Stimulated activated naive B cell treated with anti-CD40 and anti-IgM and Interleukin-4, amounts not matched to agents 10 μg/mL and 1 μg/mL and 100 μg/mL, for 72 hours (primary cell): ENCODE measurements at places on chromosomes 2 and 18.

- H3K27me3 ChIP-seq, result no peaks in the 10 kb centered on the region
- peaks cover 25% of the 10 kb centered on the region for H3K4me1 ChIP-seq
- H3K36me3 ChIP-seq, result no peaks in the 10 kb centered on the region
- H3K4me3 ChIP-seq, result no peak overlapping the region
These were observed 52.6 kb downstream of the SH2D6 start for GRCh38 chr2:85470850-85471800.

GRCh38 chr2:120473522-120474271 is 127.8 kb downstream of the INHBB start:
- H3K27me3 ChIP-seq, result no peaks in the 10 kb centered on the region
- H3K36me3 ChIP-seq, result no peaks in the 10 kb centered on the region
- DNase-seq, result no peak

DNA sequence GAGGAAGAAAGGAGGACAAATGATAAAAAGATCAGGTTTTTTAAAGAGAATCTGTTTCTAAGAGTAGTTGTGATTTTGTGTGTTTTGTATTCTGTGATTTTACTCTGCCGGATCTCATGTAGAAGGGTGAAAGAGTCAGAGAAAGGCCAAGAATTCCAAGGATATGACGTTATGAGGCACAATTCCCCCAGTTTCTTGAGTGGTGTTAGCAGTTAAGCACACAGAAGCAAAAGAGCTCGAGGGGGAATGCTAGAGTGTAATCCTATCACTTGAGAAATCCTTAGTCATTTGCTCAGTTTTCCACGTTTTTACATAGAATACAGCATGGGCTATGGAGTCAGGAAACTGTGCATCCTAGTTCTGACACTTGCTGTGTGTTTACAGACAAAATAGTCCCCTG is 34.8 kb downstream of the METTL4 start:
- H3K4me3 ChIP-seq, result no peak overlapping the region
- peaks cover 14% of the 10 kb centered on the region for H3K36me3 ChIP-seq
- no peaks in the 10 kb centered on the region for H3K27me3 ChIP-seq

DNA sequence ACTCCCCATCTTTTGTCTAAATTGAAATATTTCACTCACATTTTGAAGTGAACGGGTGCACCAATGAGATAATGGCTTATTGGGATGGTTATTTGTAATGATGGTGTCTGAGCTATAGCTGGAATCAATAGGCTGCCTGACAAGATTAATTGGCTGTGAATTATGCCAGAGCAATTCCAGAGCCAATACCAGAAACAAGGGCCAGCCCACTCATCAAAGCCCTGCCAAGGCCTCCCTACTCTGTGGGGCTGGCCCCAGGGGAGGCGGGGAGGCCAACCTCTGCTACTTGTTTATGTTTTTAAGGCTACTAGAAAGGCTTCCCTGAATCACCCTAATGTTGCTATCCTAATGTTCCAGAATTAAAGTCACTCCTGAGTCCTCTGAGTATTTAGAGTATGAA is 29.1 kb upstream of the NEMP2 start:
- H3K4me3 ChIP-seq, result no peak overlapping the region
- H3K36me3 ChIP-seq, result peaks cover 28% of the 10 kb centered on the region
- DNase-seq, result no peak
- no peak overlapping the region for H3K27ac ChIP-seq
- peaks cover 6% of the 10 kb centered on the region for H3K4me1 ChIP-seq

DNA sequence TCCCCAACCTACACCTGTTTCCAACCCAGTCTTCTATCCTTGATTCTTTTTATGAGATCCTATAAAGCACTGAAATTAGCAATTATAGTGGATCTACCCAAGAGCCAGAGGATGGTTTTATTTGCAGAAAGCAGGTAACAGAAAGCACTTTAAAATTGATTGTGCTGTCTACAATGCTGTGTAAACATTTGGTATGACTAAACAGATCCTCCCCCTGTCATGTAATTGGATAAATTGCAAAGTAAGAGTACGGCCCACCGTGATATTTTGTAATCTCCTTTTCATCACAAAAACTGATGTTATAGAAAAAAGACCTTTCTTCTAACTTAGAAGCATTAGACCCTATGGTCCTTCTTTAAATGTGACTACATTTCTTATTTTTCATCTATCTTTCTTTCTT is 11.3 kb upstream of the PPP3R1 start:
- peaks cover 3% of the 10 kb centered on the region for H3K4me1 ChIP-seq
- H3K4me3 ChIP-seq, result no peak overlapping the region
- H3K27ac ChIP-seq, result no peak overlapping the region
- no peak for DNase-seq
- H3K27me3 ChIP-seq, result no peaks in the 10 kb centered on the region
- no peaks in the 10 kb centered on the region for H3K36me3 ChIP-seq
